NCI-H524 (cell line): ENCODE measurements at places on chromosomes 3 and 15.

DNA sequence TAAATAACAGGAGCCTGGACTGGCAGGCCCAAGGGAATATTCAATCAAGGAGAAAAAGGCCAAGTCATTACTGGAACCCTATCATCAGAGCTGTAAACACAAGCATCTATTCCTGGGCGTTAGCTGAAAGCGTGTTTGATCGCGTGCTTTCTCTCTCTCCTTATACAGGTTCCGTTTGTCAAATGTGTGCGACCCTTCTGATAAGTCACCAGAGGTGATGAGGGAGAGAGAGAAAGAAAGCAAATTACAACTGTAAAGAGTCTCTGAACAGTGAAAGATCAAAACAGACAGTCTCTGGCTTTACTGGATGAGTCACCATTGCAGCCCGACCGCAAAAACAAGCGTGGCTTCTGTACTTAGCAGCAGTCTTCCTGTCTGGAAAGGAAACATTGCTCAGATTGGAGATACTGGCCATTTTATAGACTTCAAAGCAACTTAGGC lies 39.5 kb upstream of the TPRG1 start:
- no peak for DNase-seq

GRCh38 chr3:52237006-52237656 lies 1.8 kb downstream of the TWF2 start:
- no peak for DNase-seq

GRCh38 chr3:195059006-195059350 lies 212.0 kb downstream of the XXYLT1 start:
- DNase-seq = no peak

- DNase-seq = no peak
Measured at GRCh38 chr3:58334506-58334884, 1.8 kb downstream of the PXK start.

- DNase-seq = no peak
Measured at GRCh38 chr3:112089956-112090886, 4.0 kb downstream of the C3orf52 start.

DNA sequence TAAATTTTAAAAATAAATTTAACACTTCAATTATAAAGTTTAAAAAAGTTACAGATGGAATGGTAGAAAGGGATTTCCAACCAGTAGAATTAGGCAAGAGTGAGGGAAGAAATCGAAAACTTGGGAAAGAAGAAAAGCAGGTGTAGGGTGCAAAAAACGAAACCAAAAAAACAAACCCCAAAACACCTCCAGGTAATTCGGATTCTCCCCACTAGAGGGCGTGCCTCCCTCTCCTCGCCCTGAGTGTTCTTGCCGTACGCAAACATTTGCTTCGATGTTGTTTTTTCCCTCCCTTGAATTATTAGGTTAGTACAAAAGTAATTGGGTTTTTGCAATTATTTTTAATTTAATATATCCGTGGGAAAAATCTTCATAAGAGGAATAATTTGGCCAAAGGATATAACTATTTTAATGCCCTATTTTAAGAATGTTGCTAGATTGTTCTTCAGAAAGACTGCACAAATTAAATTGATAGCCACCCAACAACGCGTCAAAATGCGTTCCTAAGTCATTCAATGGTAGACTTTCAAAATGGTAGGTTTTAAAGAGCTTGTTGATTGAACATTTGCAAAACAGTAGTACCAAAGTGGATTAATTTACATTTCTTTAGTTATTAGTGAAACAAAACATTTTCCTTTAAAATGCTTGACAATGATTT lies 63.7 kb downstream of the SLC30A4 start:
- DNase-seq = peak; percentile 64

GRCh38 chr15:77944002-77944867 lies 133.3 kb downstream of the TBC1D2B start:
- peak; percentile 23 for DNase-seq

DNA sequence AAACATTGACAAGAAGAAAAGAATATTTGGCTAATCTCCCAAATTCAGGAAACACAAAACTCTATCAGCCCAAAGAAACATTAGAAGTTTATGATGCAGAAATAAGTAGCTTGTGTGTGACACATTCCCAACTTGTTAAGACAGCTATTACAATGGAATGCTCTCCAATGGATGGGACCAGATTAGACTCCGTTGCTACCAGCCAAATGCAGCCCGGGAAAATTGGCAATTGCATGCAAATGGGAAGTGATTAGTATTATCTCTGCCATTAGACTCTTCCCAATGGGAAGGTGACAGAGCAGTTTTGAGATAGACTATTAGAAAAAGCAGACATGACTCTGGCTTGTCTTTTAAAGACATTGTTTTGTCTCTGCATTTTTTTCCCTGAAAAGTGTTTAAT lies 37.4 kb upstream of the KCNMB2 start:
- DNase-seq = no peak

DNA sequence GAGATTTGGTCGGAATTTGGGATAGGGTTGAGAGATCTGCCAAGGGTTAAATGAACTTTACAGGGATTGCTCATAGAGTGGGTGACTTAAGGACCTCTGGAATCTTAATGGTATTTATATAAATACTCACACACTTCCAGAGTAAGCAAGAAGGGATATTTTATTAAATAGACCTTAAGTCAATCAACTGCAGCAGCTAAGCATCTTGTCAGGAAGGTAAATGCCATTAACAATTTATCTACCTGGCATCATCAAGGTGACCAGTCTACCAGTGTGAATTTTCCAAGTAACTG lies 123.9 kb downstream of the FEZF2 start:
- no peak for DNase-seq

GRCh38 chr15:84983711-84984110 lies 2.1 kb downstream of the PDE8A start:
- no peak for DNase-seq

DNA sequence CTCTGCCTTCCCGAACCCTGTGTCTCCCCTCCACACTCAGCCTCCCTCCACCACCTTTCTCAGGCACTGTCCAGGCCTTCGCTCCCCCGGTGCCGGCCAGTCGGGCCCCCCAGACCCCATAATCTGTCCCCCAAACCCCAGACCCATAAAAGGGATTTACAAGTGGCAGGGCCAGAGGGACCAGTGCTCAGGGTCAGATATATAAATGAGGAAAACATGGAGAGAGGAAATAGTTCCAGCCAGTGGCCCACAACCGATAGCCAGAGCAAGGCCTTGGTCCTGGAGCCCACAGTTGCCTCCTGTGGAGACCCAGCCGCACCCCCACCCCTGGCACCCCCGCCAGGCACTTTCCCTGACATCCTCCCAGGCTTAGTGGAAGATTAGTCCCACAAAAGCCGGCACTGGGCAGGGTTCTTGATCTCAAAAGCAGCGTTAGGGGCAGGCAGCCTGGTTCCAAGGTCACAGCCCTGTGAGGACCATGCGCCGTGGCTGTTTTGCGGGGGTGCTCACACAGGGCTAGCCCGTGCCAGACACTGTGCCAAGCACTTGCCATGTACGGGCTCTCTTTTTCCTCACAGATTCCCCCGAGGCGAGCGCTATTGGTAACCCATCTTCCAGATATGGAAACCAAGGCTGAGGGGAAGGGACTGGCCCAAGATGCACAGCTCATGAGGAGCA lies 1.1 kb upstream of the PLXND1 start:
- DNase-seq = no peak

DNA sequence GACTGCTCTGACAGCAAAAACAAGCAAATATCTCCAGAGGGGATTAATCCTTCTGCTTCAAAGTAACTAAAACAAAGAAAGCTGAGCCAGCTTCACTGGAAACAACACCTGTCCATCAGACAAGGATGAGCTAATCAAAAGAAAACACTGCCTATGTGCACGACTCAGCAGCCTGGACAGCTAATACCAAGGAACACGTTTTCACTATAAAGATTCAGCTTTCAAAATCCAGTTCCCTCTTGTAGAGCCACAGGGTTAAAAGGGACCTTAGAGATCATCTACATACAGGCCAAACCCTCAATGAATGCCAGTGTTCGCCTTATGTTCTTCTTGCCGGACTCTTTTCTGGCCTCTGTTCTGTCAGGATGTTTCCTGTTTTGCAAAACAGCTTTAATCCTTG lies 6.9 kb downstream of the TUSC7 start:
- no peak for DNase-seq

DNA sequence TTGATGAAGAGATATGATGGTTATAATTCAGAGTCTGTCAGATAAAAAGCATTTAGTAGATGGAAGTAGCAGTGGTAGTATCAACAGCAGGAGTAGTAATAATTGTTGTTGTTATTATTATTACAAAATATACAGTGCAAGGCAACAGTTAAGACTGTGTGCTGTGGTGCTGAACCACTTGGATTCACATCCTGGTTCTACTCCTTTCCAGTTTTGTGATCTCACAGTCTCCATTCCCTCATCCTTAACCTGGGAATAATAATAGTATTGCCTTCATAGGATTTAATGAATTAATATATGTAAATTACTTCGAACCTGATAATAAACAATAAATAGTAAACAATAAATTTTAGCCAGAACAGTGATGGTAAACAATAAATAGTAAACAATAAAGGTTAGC lies 37.1 kb upstream of the TSC22D2 start:
- no peak for DNase-seq

GRCh38 chr3:123818324-123818920 lies 65.7 kb downstream of the MYLK start:
- DNase-seq = no peak

GRCh38 chr15:69395460-69395859 lies 18.7 kb upstream of the KIF23 start:
- DNase-seq = no peak

- no peak for DNase-seq
Measured at GRCh38 chr3:109152320-109152719, 15.8 kb downstream of the C3orf85 start.

- no peak for DNase-seq
Measured at GRCh38 chr3:52775877-52776276, 1.5 kb upstream of the ITIH1 start.

- no peak for DNase-seq
Measured at GRCh38 chr15:42286445-42287029, 13.3 kb upstream of the TMEM87A start.

GRCh38 chr15:82176542-82176941 lies 86.0 kb downstream of the EFL1 start:
- DNase-seq = no peak

GRCh38 chr15:65410036-65410435 lies 12.7 kb downstream of the IGDCC4 start:
- no peak for DNase-seq

DNA sequence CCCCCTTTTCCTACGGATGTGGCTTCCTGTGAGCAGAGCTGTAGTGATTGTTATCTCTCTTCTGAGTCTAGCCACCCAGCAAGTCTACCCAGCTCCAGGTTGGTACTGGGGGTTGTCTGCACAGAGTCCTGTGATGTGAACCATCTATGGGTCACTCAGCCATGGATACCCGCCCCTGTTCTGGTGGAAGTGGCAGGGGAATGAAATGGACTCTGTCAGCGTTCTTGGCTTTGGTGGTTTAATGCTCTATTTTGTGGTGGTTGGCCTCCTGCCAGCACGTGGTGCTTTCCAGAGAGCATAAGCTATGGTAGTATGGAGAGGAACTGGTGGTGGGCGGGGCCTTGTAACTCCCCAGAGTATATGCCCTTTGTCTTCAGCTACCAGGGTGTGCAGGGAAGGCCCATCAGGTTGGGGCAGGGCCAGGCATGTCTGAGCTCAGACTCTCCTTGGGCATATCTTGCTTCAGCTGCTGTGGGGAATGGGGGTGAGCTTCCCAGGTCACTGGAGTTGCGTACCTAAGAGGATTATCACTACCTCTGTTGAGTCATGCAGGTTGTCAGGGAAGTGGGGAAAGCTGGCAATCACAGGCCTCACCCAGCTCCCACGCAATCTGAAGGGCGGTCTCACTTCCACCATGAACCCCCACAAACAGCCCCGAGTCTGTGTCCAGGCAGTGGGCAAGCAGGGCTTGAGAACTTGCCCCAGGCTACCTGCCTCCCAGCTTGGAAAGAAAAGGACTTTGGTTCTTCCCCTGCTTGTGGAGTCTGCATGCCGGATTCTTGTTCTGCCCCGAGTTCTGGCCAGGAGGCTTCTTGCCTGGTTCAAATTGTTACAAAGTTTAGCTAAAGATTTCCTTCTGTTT lies 9.0 kb upstream of the ADGRG7 start:
- no peak for DNase-seq
